SK-N-SH (cell line): ENCODE measurements at places on chromosomes 13 and 19.

- DNase-seq, result no peak
Measured at GRCh38 chr13:85785205-85785604, 14.0 kb downstream of the SLITRK6 start.

- DNase-seq, result no peak
Measured at GRCh38 chr13:110217085-110217484, 89.9 kb downstream of the COL4A1 start.

DNA sequence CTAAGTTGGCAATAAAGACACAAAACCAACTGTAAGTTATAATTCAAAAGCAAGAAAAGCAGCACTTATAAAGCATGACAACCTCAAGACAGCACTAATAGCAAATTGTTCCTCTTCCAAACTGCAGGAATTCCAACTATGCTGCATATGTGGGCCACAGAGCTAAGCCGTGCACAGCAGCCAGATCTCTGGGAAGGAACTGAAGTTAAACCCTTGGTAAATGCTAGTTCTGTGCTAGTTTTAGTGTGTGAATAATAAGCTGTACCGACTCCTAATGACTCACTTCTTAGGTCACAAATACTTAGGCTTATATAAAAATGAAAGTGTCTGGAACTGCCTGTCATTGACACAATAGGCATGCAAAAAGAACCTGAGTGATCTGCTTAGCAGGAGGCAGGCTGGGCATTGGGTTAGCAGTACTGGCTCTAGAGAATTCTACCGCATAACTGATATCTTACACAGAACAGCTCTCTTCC is 21.2 kb upstream of the GTF3A start:
- no peak for DNase-seq

DNA sequence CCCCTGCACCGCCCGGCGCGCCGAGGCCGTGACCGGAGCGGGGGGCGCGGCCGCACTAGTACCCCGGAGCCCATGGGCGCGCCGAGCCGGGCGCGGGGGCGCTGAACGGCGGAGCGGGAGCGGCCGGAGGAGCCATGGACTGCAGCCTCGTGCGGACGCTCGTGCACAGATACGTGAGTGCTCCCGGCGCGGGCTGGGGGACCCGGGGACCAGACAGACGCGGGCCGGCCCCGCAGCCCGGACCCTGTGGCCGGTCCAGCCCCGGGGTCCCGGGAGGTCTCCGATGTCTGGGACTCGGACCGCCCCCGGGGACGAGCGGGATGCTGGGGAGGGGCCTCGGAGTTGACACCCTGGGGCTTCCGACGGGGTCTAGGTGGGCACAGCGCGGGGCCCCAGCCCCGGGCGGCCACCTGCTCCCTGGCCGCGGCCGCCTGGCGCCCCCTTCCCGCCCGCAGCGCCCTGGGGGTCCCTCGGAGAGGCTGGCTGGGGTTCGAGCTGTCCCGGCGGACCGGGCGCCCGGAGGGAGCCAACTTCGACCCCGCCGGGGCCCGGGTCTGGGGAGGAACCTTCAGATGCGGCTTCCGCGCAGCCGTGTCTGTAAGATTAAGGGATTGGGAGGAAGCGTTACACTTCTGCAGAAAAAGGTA is 568 bp downstream of the ATP11A start:
- peak; percentile 84 for DNase-seq
